Thymus (tissue), 14 donors: ENCODE measurements at places on chromosomes 5 and 9. TPM values are rescaled to one million over a fixed set of nuclear protein-coding genes. Genes with fewer than 3 reads are reported as not detected.

- no peak for DNase-seq
Measured at GRCh38 chr5:125409861-125410536, 663.6 kb upstream of the ZNF608 start.

GRCh38 chr9:85536514-85536913, 205.2 kb downstream of the AGTPBP1 start:
- DNase-seq = no peak

DNA sequence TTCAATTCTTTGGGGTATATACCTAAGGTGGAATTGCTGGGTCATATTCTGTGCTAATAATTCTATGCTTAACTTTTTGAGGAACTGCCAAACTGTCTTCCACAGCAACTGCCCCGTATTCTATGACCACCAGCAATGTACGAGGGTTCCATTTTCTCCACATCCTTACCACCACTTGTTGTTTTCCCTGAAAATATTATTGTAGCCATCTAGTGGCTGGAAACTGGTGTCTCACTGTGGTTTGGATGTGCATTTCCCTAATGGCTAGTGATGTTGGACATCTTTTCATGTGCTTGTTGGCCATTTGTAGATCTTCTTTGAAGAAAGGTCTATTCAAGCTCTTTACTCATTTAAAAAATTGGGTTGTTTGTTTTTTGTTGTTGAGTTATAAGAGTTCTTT, 30.7 kb downstream of the MSX2 start:
- no peak for DNase-seq

Gene DNAH5
- 0.24 TPM for total RNA-seq

Gene BTNL8
- 0.24 TPM for total RNA-seq
